ENCODE measurements at places on chromosomes 5 and 9. TPM values are rescaled to one million over a fixed set of nuclear protein-coding genes. Genes with fewer than 3 reads are reported as not detected.

Gene LHX3
- not detected for total RNA-seq

Gene STING1
- total RNA-seq: 269 TPM

Gene CD72
- 7.6 TPM for total RNA-seq

Gene C9
- not detected for total RNA-seq

Gene PDCD1LG2
- total RNA-seq: 10.5 TPM

Gene VLDLR
- total RNA-seq: 4.2 TPM

Gene PROB1
- 5.2 TPM for total RNA-seq

Gene SPATA24
- 4.4 TPM for total RNA-seq

Gene IL3
- 6.0 TPM for total RNA-seq

Gene ALDH1A1
- total RNA-seq: not detected

Gene NKD2
- 4.3 TPM for total RNA-seq

Gene AK8
- 0.17 TPM for total RNA-seq

Gene PCDHGA9
- total RNA-seq: 0.27 TPM

Gene WNT8A
- not detected for total RNA-seq

Gene CAMK2A
- not detected for total RNA-seq
